ENCODE measurements at places on chromosomes 4 and X. TPM values are rescaled to one million over a fixed set of nuclear protein-coding genes. Genes with fewer than 3 reads are reported as not detected.

DNA sequence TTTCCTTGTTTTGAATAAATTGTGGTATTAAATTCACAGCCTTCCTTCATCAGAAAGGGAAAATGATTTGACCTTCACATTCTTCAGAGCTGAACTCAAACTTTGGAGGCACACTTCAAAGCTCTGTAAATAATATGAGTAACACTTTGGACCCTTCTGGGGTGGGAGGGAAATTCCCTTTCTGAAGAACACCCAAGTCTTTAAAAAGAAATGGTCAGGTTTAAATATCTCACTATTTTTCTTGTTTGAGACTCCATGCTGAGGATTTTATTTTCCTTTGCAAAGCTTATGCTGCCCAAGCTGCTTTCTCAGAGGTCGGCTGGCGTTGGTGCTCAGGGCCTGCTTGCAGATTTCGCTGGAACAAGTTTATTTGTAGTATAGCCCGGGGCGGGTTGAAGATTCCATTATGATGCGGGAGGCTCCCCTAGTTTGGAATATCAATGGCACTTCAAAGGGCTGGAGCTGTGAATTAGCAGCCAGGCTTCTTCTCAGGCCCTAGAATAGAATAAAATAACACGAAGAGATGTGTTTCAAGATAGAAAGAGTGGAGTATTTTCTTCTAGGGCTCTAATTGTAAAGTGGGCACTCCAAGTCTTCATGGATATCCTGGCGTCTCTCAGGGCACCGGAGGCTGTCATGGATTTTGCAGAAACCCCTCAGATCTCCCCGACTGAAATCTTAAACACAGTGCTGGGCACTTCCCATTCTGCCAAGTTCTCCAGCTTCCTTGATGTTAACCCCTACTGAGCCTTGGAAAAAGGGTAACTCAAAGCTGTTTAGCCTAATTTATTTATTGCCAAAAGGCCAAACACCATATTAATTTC lies 315.6 kb downstream of the GPAT3 start:
- peak; percentile 62 for DNase-seq

GRCh38 chr4:34417160-34417559 lies 1827.2 kb downstream of the ARAP2 start:
- no peak for DNase-seq

- no peak for DNase-seq
These were observed 99.8 kb upstream of the H2AZ1 start for GRCh38 chr4:100049872-100050271.

- DNase-seq = no peak
These were observed 266.4 kb downstream of the ARHGAP24 start for GRCh38 chr4:85741381-85741780.

DNA sequence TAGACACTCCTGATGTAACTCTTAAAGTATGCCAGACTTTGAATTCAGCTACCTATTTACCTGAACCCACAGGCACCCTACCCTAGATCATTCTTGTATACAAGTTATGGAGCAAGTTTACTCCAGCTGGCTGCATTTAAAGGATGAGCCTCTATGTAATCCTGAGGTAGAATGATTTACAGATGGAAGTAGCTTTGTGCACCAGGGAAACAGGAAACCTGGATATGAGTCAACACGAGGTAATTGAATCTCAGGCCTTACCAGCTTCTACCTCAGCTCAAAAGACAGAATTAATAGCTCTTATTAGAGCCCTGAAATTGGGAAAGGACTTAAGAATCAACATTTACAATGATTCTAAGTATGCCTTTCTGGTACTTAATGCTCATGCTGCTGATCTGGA lies 119.8 kb downstream of the AGTR2 start:
- no peak for DNase-seq

GRCh38 chr4:98833384-98833783 lies 95.5 kb downstream of the EIF4E start:
- no peak for DNase-seq

GRCh38 chr4:17301266-17301665 lies 210.6 kb downstream of the QDPR start:
- DNase-seq = no peak

DNA sequence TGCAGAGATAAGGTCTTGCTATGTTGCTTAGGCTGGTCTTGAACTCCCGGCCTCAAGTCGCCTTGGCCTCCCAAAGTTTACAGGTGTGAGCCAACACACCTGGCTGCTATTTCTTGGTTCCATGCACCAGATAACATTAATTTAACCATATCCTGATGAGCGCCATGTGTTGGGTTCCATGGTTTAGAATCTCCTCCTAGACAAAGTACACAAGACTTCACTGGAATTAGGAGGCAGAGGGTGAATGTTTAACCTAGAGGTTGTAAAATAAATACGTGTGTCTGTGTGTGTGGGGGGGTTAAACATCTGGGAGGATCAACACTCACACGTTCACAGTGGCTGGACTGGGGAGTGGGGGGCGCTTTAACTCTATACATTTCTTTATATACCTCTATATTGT lies 32.4 kb upstream of the SORCS2 start:
- DNase-seq = no peak

GRCh38 chr4:8829584-8829983 lies 42.1 kb downstream of the HMX1 start:
- DNase-seq = no peak

- no peak for DNase-seq
These were observed 58.4 kb downstream of the CFAP299 start for GRCh38 chr4:80393970-80394250.

- no peak for DNase-seq
These were observed 60.2 kb upstream of the MSN start for GRCh38 chrX:65607070-65607742.

GRCh38 chr4:170374770-170375169 lies 285.0 kb upstream of the AADAT start:
- DNase-seq = peak; percentile 64

GRCh38 chr4:20408611-20409010 lies 156.9 kb downstream of the SLIT2 start:
- DNase-seq = no peak

- no peak for DNase-seq
These were observed 9.7 kb downstream of the PTCHD1 start for GRCh38 chrX:23344238-23344903.

- DNase-seq = no peak
These were observed 14.8 kb downstream of the MSX1 start for GRCh38 chr4:4874254-4874653.

DNA sequence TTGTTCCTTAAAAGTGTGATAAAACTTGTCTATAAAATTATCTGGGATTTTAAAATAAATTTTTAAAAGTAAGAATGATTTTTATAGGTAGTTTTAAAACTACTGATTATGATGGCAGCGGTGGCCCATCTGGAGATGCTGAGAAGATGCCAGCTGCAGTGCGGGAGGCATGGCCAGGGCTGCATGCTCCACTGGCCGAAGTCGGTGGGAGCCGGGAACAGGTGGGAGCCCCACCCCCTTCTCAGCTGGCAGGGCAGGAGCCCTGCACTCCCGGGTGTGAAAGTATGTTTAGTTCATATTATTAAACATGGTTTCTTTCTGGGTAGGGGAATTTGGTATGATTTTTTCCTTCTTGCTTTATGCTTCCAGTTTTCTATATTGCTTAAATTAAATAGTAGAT lies 63.8 kb downstream of the CORIN start:
- peak; percentile 45 for DNase-seq

GRCh38 chr4:81601358-81601694 lies 129.6 kb upstream of the RASGEF1B start:
- DNase-seq = no peak

- no peak for DNase-seq
These were observed 15.8 kb upstream of the SFRP2 start for GRCh38 chr4:153804722-153805121.

- DNase-seq = no peak
These were observed 102.7 kb downstream of the SPCS3 start for GRCh38 chr4:176422511-176422910.

DNA sequence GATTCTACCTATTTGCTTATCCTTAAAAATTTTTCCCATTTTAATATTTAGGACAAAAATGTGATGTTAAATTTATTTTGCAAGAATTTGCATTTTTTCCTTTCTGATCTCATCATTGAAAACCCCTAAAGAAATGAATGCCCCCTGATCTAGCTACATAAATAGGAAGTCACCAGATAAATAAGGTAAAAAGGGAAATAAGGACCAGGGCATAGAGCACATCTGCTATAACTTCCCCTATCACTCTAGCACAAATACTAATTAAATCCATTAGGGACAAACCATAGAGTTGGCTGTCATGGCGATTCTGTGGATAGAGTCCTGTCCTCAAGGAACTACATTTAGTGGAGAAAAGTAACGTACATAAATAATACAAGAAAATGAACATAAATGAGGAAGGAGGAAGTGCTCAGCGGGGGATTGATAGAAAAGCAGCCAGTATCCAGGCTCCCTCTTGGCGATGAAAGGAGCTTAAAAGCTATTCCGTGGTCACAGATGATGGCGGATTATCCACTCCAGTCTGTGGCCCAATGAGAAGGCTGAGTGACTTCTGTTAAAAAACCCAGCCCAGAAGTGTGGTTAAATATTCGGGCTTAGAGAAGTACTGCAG lies 76.9 kb upstream of the RPL34 start:
- no peak for DNase-seq

Gene NXF2B
- total RNA-seq = 0.18 TPM

Gene BMPR1B
- total RNA-seq = 0.77 TPM

Gene XAGE1A
- total RNA-seq = not detected

Gene GABRQ
- 8.6 TPM for total RNA-seq

Gene TENM3
- 59.7 TPM for total RNA-seq

Gene HPGD
- 3.6 TPM for total RNA-seq

Gene ATP1B4
- not detected for total RNA-seq

Gene RNF212
- 2.7 TPM for total RNA-seq

Gene IL3RA
- not detected for total RNA-seq

Gene CT45A10
- not detected for total RNA-seq

Gene SPATA18
- total RNA-seq = 6.6 TPM

Data from WTC11 (cell line).